ENCODE measurements at places on chromosomes 7 and 10. TPM values are rescaled to one million over a fixed set of nuclear protein-coding genes. Genes with fewer than 3 reads are reported as not detected.

- no peaks in the 10 kb centered on the region for H3K36me3 ChIP-seq
- no peaks in the 10 kb centered on the region for H3K27me3 ChIP-seq
- no peaks in the 10 kb centered on the region for H3K4me1 ChIP-seq
- no peak overlapping the region for H3K27ac ChIP-seq
Measured at GRCh38 chr7:85479918-85480643, 293.2 kb upstream of the SEMA3D start.

DNA sequence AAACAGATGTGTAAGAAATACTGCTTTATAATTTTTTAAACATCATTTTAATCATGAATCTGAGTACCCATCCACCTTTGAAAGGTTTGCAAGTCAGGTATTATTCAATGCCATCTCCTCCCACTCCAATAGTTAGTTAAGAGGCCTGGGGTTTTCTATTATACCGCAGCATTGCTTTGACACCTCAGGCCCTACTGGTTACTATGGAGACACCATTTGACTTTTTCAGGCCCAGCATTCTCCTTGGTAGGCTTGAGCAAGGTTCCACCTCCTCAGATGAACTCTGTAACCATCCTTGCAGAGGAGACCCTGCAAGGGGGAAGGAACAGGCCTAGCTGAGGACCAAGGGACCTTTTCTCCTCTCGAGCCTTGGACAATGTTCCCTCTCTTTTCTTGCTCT is 326.9 kb upstream of the NPSR1 start:
- no peak overlapping the region for H3K27ac ChIP-seq
- H3K27me3 ChIP-seq: no peaks in the 10 kb centered on the region
- H3K4me3 ChIP-seq: no peak overlapping the region
- no peaks in the 10 kb centered on the region for H3K36me3 ChIP-seq
- no peaks in the 10 kb centered on the region for H3K4me1 ChIP-seq

DNA sequence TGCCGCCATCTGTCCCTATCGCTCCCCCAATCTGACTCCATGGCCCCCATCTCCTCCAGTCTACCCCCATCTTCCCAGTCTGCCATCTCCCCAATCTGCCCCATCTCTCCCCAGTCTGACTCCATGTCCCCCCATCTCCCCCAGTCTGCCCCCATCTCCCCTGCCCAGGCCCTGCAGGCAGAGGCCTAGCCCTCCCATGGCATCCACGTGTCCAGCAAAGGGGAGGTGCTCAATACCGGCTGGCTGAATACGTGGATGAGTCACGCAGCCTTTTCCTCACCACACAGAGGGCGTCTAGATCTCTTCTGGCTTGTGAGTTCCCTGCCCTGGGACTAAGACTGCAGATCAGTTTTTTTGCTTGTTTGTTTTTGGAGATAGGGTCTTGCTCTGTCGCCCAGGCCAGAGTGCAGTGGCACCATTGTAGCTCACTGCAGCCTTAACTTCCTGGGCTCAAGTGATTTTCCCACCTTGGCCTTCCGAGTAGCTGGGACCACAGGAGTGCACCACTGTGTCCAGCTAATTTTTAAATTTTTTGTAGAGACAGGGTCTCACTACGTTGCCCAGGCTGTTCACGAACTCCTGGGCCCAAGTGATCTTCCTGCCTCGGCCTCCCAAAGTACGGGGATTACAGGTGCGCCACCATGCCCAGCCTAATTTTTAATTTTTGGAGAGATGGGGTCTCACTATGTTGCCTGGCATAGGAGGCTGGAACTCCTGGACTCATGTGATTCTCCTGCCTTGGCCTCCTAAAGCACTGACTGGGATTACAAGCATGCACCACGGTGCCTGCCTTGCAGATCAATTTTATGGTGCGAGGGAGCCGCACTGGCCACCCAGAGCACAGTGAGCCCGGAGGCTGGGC is 15.3 kb upstream of the GPR146 start:
- peaks cover 32% of the 10 kb centered on the region for H3K4me1 ChIP-seq
- peak overlapping the region; percentile 91 for H3K4me3 ChIP-seq
- peak; percentile 73 for DNase-seq
- H3K27ac ChIP-seq: peak overlapping the region; percentile 85
- H3K36me3 ChIP-seq: peaks cover 7% of the 10 kb centered on the region
- no peaks in the 10 kb centered on the region for H3K27me3 ChIP-seq

DNA sequence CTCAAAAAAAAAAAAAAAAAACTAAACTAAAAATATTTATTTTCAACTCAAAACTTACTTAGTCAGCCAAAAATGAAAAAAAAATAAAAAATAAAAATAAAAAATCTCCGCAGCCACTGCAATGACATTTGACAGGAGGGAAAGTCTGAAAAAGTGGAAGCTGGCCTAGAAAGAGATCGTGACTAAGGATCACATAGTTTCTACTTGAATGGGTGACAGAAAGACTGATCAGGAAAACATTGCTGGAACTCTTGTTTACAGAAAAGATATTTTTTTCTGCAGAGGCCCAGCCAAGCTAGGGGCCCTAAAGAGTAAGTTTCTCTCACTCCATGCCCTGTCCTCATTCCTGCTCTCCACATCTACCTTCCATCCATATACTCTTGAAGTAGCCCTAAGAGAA is 92.8 kb upstream of the KCND2 start:
- H3K4me3 ChIP-seq: no peak overlapping the region
- no peaks in the 10 kb centered on the region for H3K36me3 ChIP-seq
- no peak overlapping the region for H3K27ac ChIP-seq
- no peaks in the 10 kb centered on the region for H3K27me3 ChIP-seq
- peaks cover 24% of the 10 kb centered on the region for H3K4me1 ChIP-seq

DNA sequence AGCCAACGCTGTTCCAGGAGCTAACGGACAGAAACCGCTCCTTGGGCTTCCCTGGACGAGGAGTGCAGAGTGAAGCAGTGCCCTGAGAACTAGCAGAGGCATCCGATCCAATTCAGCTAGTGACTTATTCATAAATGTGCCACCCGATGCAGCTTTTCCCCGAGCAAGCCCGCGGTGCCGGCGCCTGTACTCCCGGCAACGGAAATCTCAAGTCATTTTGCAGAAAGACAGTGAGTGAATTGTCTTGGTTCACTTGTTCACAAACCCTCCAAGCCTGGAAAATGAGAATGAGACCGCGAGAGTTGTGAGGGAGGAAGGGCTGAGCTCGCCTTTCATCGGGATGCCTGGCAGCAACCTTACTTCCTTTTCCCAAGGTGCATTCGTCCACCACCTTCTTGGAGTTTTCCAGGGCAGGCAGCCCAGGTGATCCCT is 87.5 kb downstream of the COBL start:
- DNase-seq: no peak
- H3K36me3 ChIP-seq: no peaks in the 10 kb centered on the region
- no peaks in the 10 kb centered on the region for H3K4me1 ChIP-seq
- no peaks in the 10 kb centered on the region for H3K27me3 ChIP-seq
- no peak overlapping the region for H3K4me3 ChIP-seq

DNA sequence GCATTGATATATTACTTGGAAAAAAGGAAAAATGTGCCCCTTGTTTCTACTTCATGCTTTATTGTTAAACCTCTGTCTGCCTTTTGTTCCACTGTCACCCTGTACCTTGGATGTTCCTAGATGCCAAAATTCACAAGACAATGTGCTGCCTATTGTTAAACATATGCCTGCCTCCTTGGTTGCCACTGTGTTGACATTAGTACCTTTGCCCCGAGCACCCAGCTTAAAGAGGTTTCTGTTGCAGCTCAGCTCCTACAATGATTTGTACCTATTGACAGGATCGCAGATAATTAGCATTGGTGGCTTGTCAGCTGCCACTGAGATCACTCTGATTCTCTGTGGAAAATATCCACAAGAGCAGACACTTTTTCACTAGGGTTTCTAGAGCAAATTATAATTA is 188.0 kb downstream of the KCND2 start:
- no peak overlapping the region for H3K4me3 ChIP-seq
- no peaks in the 10 kb centered on the region for H3K4me1 ChIP-seq
- no peaks in the 10 kb centered on the region for H3K27me3 ChIP-seq
- no peaks in the 10 kb centered on the region for H3K36me3 ChIP-seq
- H3K27ac ChIP-seq: no peak overlapping the region
- no peak for DNase-seq

DNA sequence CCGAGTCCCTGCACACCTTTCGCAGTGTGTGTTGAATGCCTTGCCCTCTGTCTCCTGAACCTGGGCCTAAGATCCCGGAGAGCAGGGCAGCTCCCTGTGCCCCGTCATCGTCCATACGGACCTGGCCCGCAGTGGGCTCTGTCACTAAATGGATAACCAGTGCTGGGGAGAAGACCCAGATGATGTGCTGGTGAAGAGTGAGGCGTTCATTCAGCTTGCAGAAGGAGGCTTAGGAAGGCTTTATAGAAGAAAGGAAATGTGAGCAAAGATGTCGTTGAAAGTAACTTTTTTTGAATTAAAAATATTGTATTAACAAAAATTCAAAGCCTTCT is 34.4 kb downstream of the PFKFB3 start:
- H3K27me3 ChIP-seq: no peaks in the 10 kb centered on the region
- no peak overlapping the region for H3K4me3 ChIP-seq
- H3K27ac ChIP-seq: peak overlapping the region; percentile 17
- no peaks in the 10 kb centered on the region for H3K4me1 ChIP-seq
- DNase-seq: no peak

DNA sequence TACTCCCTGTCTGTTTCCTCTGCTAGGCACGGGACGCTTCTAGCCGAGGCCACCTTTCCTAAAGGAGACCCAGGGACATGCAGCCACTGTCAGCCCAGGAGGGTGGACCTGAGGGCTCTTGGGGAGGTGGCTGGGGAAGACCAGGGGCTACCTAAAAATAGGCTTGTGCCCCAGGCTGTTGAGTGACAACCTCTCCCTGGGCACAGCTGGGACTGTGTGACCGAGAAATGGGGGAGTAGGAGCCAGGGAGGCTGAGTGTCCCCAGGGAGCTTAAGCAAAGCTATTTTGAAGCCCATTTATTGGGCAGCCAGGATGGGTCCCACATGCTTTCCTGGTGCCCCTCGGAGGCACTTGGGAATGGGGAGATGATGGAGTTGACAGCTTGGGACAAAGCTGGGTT is 63.8 kb downstream of the CALML3 start:
- H3K4me3 ChIP-seq: no peak overlapping the region
- H3K27me3 ChIP-seq: no peaks in the 10 kb centered on the region
- H3K27ac ChIP-seq: no peak overlapping the region
- DNase-seq: no peak

GRCh38 chr7:138089080-138089901 is 13.0 kb downstream of the AKR1D1 start:
- H3K36me3 ChIP-seq: no peaks in the 10 kb centered on the region
- no peak for DNase-seq
- H3K4me3 ChIP-seq: no peak overlapping the region
- no peaks in the 10 kb centered on the region for H3K27me3 ChIP-seq
- no peak overlapping the region for H3K27ac ChIP-seq

- no peaks in the 10 kb centered on the region for H3K36me3 ChIP-seq
- DNase-seq: no peak
- peaks cover 8% of the 10 kb centered on the region for H3K4me1 ChIP-seq
- no peaks in the 10 kb centered on the region for H3K27me3 ChIP-seq
- H3K4me3 ChIP-seq: no peak overlapping the region
Measured at GRCh38 chr7:94632338-94633013, 23.5 kb downstream of the SGCE start.

- peak overlapping the region; percentile 79 for H3K4me3 ChIP-seq
- H3K27ac ChIP-seq: peak overlapping the region; percentile 75
- H3K27me3 ChIP-seq: no peaks in the 10 kb centered on the region
- no peaks in the 10 kb centered on the region for H3K36me3 ChIP-seq
- no peak for DNase-seq
Measured at GRCh38 chr7:37920849-37921805, 687 bp downstream of the EPDR1 start.

DNA sequence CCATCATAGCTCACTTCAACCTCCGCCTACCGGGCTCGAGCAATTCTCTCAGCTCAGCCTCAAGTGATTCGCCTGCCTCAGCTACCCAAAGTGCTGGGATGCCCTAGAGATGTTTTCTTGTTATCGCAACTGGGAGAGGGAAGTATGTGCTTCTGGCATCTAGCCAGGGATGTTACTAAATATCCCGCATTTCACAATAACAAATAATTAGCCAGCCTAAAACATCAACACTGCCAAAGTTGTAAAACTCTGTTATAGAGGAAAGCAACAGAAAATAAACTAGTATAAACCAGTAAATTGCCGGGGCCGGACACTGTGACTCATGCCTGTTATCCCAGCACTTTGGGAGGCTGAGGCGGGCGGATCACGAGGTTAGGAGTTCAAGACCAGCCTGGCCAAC is 7.2 kb downstream of the INA start:
- no peak for DNase-seq
- H3K4me1 ChIP-seq: no peaks in the 10 kb centered on the region
- H3K27ac ChIP-seq: no peak overlapping the region
- no peak overlapping the region for H3K4me3 ChIP-seq
- no peaks in the 10 kb centered on the region for H3K27me3 ChIP-seq

DNA sequence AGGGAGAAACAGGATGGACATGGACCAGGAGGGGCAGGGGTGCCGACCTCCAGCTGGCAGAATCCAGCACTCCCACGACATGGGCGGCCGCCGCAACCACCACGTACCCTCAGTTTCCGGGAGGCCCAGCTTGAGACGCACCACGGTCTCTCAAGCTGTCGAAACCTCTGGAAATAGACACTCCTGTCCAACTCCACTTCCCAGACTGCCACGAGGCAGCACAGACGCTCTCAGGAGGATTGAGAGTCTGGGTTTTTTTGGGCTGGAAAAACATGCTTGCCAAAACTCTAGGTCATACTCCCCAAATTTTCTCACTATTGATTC is 37.9 kb upstream of the PDGFA start:
- no peaks in the 10 kb centered on the region for H3K4me1 ChIP-seq
- H3K36me3 ChIP-seq: no peaks in the 10 kb centered on the region
- peak overlapping the region; percentile 77 for H3K27ac ChIP-seq
- H3K27me3 ChIP-seq: no peaks in the 10 kb centered on the region

GRCh38 chr7:45007571-45008328 is 7.7 kb downstream of the CCM2 start:
- no peaks in the 10 kb centered on the region for H3K36me3 ChIP-seq
- H3K27me3 ChIP-seq: no peaks in the 10 kb centered on the region
- no peak overlapping the region for H3K27ac ChIP-seq

HSPA14 gene
- 7.7 TPM for total RNA-seq

SMO gene
- total RNA-seq: 16.4 TPM

NODAL gene
- total RNA-seq: 0.27 TPM

PDE6C gene
- not detected for total RNA-seq

ZNF467 gene
- total RNA-seq: 4.6 TPM

ZKSCAN1 gene
- total RNA-seq: 42.5 TPM

GPRIN2 gene
- total RNA-seq: 0.27 TPM

UPK3B gene
- total RNA-seq: 5.1 TPM

CREB3L2 gene
- 96.7 TPM for total RNA-seq

AOAH gene
- total RNA-seq: 22.6 TPM
